ENCODE measurements at places on chromosomes 2 and 18. TPM values are rescaled to one million over a fixed set of nuclear protein-coding genes. Genes with fewer than 3 reads are reported as not detected.

DNA sequence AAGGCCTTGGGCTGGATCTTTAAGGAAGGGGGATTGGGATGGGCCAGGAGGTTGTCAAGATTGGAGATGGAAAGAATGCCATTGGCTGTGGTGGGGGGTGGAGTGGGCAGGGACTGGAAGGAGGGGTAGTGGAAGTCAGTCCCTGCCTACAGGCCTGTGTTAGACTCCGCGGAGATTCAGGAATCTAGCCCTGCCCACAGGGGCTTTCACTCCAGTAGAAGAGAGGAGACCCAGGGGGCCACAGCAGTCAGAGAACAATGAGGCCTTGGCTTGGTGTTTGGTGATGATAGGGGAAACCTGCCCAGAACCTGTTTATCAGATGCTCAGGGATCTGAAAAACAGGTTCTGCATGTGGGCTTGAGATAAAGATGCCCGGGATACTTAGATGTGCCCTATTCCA, 6.1 kb downstream of the STEAP3 start:
- no peak for DNase-seq

DNA sequence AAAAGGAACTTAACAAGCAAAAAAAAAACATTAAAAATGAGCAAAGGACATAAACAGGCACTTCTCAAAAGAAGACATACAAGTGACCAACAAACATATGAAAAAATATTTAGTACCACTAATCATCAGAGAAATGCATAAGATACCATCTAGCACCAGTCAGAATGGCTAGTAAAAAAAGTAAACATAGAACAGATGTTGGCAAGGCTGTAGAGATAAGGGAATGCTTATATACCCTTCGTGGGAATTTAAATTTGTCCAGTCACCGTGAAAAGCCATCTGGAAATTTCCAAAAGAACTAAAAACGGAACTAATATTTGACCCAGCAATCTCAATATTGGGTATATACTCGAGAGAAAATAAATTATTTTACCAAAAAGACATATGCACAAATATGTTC, 1751.3 kb upstream of the LRRTM1 start:
- no peak for DNase-seq

DNA sequence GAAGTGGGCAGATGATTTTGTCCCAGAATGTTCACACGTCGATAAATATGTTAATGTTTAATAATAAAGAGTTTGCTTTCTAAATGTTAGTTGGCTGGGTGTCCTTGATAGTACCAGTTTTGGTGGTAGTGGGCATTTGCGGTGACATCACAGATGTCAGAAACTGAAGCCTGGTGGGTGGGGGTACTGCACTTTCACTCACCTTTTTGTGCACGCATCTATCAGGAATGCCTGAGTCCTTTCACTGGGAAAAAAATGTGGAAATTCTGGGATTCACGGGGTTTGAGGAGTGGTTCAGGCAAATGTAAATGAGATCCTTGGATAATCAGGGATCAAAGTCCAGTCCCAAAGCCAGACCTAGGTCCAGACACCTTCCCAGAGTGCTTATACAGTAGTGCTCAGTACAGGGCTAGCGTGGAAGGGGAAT, 3.2 kb downstream of the EPAS1 start:
- no peak for DNase-seq

DNA sequence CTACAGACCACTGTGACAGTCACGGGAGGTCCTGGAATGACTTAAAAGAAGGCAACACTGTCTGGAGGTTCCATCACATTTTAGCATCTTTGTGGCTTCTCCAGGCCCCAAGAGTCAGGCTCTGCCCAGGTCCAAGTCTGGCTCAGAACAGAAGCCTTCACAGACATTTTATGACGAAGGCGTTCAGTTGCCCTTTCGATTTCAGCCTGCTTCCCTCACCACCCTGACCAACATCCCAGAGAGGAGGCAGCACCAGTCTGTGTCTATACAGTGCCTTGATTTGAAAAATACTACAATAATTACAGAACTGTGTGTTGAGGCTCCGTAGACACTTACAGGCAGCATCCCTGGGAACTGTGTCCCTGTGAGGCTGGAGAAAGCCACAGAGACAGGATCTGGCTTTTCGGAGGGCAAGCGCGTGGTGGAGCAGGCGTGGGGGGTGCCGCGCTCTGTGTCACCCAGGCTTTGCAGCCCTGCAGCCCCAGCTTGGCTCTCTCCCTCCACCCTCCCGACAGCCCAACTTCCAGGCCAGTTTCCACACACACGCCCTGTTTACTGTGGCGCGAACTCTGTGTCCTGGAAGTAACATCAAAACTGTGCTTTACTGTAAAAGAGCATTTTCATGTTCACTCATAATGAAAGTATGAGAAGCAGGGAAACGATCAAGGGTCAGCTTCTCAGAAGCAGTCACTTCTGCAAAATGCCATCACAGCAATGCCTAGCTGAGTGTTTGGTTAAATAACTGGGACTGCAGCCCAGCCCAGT, 153.5 kb upstream of the ALKAL2 start:
- peak; percentile 89 for DNase-seq

DNA sequence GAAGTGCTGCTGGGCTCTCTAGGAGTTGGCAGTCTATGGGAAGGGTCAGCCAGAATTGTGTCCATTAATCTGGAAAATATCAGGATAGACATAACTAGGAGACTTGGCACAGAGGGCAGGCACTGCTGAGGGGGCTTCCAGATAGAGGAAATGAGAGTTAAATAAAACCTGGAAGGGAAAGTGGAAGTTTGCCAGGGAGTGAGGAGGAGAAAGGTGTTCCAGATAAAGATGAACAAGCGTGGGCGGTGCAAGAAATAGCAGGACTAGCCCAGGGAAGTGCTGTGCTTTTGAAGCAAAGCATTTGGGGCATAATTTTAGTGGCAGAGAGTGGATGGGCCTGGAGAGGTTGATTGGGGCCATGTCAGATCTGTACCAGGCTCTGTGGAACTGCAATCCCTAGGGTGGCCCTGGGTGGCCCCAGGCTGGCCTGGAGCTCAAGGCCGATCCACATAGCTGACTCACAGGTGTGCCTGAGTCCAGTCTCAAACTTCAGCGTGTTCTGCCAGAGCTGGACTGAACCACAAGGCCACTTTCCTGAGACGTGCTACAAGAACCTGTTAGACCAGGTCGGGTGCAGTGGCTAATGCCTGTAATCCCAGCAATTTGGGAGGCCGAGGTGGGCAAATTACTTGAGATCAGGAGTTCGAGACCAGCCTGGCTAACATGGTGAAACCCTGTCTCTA, 26.9 kb downstream of the GALM start:
- DNase-seq = no peak

DNA sequence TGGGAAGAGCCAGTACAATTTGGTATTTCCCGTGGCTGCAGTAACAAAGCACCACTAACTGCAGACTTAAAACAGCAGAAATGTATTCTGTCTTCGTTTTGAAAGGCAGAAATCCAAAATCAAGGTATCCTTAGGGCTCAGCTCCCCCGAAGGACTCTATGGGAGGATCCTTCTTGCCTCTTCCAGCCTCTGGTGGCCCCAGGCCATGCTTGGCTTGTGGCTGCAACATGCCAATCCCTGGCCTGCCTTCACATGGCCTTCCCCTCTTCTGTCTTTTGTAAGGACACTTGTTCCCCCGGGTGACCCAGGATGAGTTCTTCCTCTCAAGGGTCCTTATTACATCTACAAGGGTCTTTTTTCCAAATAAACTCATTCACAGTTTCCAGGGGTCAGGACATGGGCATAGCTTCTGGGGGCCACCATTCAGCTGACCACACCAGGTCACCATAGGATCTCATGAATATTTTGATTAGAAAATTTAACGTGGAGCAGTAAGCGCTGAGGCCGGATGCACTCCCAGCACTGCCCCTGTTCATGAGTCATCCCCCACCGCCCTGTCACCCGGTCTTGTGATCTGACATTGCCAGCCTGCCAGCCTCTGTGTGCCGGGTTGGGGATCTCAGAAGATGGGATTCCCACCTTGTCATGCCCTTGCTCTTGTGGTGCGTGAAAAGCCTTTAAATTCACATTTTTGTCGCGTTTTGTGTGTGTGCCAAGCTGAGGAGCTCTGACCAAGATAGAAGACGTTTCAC, 61.2 kb upstream of the B3GNT7 start:
- peak; percentile 81 for DNase-seq

DNA sequence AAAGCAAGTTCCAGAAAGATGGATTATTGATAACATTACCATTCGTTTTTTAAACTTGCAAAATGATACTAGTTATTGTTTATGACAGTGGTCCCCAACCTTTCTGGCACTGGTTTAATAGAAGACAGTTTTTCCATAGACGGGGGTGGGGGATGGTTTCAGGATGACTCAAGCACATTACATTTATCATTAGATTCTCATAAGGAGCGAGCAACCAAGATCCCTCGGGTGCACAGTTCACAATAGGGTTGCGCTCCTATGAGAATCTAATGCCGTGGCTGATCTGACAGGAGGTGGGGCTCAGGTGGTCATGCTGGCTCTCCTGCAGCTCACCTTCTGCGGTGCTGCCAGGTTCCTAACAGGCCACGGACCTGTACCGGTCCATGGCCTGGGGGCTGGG, 86.2 kb downstream of the BCL2 start:
- DNase-seq = no peak

GRCh38 chr2:160459538-160460332, 33.9 kb downstream of the RBMS1 start:
- no peak for DNase-seq

DNA sequence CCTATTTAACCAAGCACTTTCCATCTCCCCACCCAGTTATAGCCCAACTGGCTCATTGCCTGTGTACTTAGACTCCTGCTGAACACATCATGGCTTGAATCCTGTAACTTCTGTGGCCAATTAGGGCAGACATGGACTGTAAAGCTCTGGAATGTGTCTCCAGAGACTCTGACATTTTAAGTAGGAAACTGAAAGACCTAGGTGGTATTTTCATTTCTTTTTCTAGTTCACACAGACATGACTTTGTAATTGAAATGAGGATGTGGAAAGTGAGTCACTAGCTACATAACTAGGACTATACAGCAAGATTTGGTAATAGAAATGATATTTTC, 12.2 kb downstream of the DOK1 start:
- DNase-seq = no peak

- no peak for DNase-seq
Measured at GRCh38 chr2:25076749-25077148, 34.9 kb downstream of the EFR3B start.

DNA sequence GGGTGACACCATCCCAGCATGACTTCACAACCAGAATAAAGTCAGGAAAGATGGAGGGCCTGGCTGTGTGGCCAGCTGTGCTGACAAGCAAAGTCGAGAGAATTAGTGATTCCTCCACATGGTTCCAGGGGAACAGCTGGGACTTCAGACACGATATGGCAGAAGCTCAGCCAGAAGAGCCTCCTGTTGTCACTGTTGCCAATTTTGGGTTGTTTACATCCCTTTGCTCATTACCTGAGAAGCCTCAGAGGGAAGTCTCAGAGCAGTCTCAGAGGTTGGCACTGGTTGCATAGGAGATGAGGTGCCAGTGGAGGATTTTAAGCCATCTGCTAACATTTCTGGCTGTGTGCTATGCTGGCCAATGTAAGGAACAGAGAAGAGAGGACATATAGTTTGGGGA, 16.0 kb downstream of the LINC00305 start:
- no peak for DNase-seq

Gene YES1
- total RNA-seq = 28.7 TPM

Gene RPIA
- 9.2 TPM for total RNA-seq

Gene FAM237A
- total RNA-seq = not detected

Gene FLACC1
- 4.3 TPM for total RNA-seq

Gene CNDP1
- total RNA-seq = not detected

Gene TMEM200C
- total RNA-seq = 2.7 TPM

Gene FTCDNL1
- total RNA-seq = 1.1 TPM

Gene CD8A
- 1.9 TPM for total RNA-seq

Gene COL6A3
- 835 TPM for total RNA-seq
